ENCODE measurements at places on chromosomes 11 and 22.

DNA sequence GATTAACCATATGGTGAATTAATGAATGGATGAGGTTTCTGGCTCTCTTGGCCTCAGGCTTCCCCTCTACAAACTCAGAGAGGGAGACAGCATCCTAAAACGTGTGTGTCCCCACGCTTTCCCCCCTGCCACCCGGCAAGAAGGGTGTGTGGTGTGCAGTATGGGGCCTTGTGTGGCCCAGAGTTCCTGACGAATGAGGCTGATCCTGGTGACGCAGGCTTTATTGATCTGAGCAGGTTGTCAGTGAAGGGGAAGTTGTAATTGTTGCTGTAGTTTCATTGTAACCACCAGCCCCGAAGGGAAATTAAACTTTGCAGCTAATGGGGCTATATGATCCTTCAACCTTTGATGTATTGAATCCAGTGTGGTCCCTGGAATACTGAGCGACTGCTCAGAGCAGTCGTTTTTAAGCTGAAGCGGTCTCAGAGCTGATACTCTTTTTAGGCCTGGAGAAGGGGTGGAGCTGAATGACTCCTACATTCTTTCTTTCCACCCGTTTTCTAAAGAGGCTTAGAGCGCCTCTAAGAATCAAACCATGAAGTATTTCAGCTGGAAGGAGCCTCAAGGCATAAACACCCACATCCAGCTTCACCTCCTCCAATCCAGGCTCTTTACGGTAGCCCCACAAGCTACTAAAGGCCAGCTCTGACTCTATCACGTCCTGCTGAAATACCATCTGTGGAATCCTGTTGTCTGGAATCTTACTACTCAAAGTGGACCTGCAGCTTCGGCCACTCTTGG lies 284.7 kb downstream of the MIAT start:
- peak; percentile 62 for ATAC-seq

- no peak for ATAC-seq
These were observed 353.2 kb upstream of the TENM4 start for GRCh38 chr11:79794057-79794456.

- ATAC-seq, result no peak
These were observed 7.5 kb upstream of the PPFIA1 start for GRCh38 chr11:70262951-70263350.

GRCh38 chr22:33842006-33842354 lies 78.3 kb downstream of the LARGE1 start:
- no peak for ATAC-seq

DNA sequence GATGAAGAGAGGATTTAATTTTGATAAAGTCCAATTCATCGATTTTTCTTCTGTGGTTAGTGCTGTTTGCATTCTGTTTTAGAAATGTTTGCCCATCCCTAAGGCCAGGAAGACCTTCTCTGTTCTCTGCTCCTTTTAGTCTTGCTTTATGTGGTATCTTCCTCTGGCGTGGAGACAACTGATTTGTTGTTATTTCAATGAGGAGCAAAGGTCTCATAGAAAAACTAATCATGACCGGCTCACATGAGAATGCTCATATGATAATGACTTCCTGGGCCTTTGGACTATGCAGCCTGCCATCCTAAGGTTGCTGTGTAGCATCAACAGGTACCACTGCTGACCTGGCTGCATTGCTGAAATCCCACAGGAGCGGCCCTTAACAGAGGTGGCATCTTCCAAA lies 19.8 kb downstream of the SCGB1A1 start:
- no peak for ATAC-seq

- peak; percentile 3 for ATAC-seq
These were observed 909 bp upstream of the ZNRD2 start for GRCh38 chr11:65569164-65569972.

Data from motor neuron (in vitro differentiated cells).